ENCODE measurements at places on chromosomes 1 and 21. TPM values are rescaled to one million over a fixed set of nuclear protein-coding genes. Genes with fewer than 3 reads are reported as not detected.

- no peak for DNase-seq
Measured at GRCh38 chr1:53419034-53419433, 40.2 kb upstream of the DMRTB1 start.

- no peak for DNase-seq
Measured at GRCh38 chr1:164967300-164967699, 389.2 kb downstream of the LMX1A start.

DNA sequence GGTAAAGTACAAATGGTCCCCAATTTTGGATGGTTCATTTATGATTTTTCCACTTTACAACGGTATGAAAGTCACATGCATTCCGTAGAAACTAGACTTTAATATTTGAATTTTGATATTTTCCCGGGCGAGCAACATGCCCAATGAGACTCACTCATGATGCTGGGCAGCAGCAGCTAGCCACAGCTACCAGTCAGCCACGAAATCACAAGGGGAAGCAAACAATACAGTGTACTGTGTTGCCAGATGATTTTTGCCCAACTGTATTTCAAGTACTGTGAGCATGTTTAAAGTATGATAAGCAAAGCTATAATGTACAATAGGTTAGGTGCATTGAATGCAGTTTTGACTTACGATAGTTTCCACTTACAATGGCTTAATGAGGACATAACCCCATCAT is 266.8 kb downstream of the VAV3 start:
- no peak for DNase-seq

DNA sequence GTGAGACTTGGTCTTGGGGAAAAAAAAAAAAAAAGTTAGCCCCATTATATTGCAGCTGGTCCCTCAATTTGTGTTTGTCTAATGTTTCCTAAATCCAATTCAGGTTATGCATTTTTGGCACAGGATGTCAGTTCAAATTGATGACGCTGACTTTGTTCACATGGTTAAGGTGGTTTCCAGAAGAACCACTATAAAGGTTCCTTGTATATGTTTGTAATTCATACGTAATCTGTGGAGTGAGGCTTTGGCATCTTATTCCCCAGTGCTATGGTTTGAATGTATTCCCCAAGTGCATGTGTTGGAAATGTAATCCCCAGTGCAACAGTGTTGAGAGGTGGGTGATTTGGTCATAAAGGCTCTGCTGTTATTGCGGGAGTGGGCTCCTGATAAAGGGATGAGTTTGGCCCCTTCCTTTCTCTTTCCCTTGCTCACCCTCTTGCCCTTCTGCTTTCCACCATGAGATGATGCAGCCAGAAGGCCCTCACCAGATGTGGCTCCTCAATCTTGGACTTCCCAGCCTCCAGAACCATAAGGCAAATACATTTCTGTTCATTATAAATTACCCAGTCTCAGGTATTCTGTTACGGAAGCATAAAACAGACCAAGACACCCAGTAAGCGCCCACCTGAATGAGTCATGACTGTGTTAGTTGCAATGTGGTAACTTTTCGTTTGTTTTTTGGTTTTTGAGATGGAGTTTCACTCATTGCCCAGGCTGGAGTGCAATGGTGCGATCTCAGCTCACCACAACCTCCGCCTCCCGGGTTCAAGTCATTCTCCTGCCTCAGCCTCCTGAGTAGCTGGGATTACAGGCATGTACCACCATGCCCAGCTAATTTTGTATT is 19.5 kb upstream of the HLCS start:
- no peak for DNase-seq

The OVAAL gene
- not detected for total RNA-seq

- no peak for DNase-seq
Measured at GRCh38 chr1:15733726-15734226, 2.3 kb upstream of the SLC25A34 start.

- no peak for DNase-seq
Measured at GRCh38 chr1:14724678-14725077, 126.2 kb downstream of the KAZN start.

- no peak for DNase-seq
Measured at GRCh38 chr1:39925721-39926342, 24.1 kb upstream of the MYCL start.

The RHCE gene
- 2.4 TPM for total RNA-seq

GRCh38 chr1:16351456-16351993 is 755 bp downstream of the FBXO42 start:
- no peak for DNase-seq

The GNB1 gene
- total RNA-seq = 427 TPM

DNA sequence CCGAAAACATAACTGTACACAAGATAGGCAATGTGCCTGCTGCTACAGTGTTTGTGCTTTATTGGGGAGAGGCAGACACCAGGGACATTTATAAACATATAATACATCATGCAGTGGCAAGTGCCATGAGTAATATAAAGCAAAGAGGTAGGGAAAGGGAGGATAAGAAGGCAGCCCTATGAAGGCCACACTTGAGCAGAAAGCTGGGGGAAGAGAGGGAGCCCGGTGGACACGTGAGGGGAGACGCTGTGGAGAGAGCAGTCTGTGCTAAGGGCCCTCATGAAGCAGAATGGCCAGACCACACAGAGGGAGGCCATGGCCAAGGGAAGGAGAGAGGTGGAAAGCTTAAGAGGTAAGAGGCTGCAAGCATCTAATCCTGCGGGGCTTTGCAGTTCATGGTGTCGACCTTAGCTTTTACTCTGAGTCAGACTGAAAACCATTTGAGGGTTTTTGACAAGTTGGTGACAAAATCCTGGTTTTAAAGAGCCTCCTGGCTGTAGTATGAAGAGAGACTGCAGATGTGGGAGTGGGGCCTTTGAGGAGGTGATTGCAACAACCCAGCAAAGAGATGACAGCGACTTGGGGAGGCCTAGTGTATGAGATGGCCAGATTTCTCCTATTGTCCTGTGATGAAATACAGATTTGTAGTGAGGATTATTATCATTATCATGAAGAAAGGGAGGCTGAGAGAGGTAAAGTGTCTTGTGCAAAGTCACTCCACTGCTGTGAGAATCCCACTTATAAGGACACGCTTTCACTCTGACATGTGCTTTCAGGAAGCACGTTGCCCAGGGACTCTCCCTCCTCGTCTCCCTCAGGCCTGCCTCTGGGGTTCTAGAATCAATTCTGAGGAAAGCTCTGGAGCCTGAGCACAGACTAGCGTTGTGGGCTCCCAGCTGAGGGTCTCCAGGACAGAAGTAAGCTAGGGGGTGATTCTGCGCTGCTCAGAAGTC is 192.9 kb downstream of the RHOU start:
- DNase-seq = no peak

DNA sequence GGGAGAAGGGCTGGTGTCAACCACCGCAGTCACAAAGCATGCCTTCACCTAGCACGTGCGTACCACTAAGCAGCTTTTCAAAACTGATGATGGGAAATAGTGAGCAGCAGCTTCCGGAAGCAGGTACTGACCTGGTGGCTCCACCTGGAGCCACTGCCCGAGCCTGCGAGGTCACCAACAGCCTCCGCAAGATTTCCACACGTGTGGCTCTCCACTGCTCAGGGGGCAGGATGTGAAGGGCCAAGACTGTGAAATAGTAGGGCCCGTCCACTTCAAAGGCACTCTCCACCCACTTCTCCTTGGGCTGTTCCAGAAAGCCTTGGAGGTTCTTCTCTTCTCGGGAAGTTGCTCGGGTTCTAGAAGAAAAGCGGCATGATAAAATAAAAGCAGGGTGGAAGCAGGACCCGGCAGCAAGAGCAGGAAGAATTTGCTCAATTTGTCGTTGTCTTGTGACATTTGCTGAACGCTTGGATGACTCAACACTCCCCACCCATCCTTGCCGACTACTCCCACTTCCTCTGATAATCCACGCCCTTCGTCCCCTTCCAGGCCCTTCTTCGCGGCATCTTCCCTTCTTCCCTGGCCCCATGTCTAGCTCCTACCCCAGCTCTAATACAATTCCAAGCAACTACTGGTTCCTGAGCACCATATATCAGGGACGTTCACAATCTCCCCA is 124.9 kb upstream of the IFFO2 start:
- no peak for DNase-seq

The CFHR2 gene
- total RNA-seq = not detected

The TMEM52 gene
- total RNA-seq = 0.92 TPM

DNA sequence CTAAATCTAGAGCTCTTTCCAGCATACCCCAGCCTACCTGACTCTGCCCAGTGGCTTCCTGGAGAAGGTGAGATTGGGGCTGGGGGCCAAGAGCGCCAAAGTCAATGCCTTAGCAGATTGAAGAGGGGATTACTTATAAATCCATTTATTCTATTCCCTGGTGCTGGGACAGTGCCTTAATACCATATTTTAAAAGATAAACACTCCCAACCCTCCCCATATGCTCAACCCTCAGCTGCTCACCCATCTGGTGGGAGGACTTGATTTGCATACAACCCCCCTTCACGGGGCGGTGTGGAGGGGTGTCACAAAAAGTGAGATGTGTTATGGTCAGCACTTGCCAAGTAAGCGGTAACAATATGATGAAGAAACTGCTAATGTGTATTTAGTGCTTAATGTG is 3.2 kb upstream of the DISP3 start:
- DNase-seq = no peak

The PLPPR5 gene
- total RNA-seq = 1.1 TPM

The TIE1 gene
- 643 TPM for total RNA-seq

- no peak for DNase-seq
Measured at GRCh38 chr1:202046748-202047708, 36.6 kb downstream of the ELF3 start.

- DNase-seq = no peak
Measured at GRCh38 chr1:218669431-218669830, 324.3 kb downstream of the TGFB2 start.

The BMP8A gene
- total RNA-seq = not detected

GRCh38 chr1:2091611-2092604 is 41.7 kb downstream of the PRKCZ start:
- peak; percentile 83 for DNase-seq

The EMC1 gene
- 50.5 TPM for total RNA-seq

The HPCAL4 gene
- total RNA-seq = not detected

- no peak for DNase-seq
Measured at GRCh38 chr1:240649733-240650721, 38.1 kb upstream of the GREM2 start.

DNA sequence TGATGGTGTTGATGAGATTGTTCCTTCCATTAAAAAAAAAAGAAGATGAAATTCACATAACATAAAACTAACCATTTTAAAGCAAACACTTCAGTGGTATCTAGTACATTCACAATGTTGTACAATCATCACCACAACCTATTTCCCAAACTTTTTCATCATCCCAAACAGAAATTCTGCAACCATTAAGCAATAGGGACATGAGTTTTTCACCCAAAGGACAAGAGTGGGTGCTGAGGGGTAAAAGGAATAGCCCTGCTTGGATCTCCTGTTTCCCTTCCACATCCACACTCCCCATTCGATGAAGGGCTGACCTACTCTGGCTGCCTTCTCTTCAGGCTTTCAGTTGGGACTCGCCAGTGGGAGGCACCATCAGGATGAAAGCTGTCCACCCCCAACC is 59.3 kb downstream of the SLC9A1 start:
- DNase-seq = no peak

The KCND3 gene
- total RNA-seq = 0.15 TPM

The CFHR5 gene
- not detected for total RNA-seq

The PLA2G4A gene
- 12.2 TPM for total RNA-seq

- DNase-seq = no peak
Measured at GRCh38 chr1:230796626-230797025, 49.4 kb downstream of the CAPN9 start.

GRCh38 chr1:13549521-13549920 is 34.1 kb upstream of the PDPN start:
- no peak for DNase-seq

DNA sequence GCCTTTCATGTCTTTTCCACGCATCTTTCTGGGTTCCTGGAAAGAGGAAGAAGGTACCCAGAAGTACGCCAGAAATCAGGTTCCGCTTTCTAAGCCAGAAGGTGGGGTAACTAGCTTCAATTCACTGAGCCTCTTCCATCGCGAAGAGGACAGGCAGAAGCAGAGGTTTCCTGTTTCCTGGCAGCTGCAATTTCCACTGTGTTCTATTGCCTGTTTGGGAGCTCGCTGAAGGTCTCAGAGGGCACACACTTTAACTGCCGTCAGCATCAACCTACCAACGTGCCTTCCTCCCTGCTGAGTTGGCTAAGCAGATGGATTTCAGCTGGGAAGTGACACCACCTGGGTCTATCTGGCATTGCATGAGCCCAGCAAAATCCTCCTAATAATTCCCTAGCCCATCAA is 10.0 kb downstream of the NCF2 start:
- DNase-seq = peak; percentile 59

The RUNX3 gene
- 1.8 TPM for total RNA-seq

DNA sequence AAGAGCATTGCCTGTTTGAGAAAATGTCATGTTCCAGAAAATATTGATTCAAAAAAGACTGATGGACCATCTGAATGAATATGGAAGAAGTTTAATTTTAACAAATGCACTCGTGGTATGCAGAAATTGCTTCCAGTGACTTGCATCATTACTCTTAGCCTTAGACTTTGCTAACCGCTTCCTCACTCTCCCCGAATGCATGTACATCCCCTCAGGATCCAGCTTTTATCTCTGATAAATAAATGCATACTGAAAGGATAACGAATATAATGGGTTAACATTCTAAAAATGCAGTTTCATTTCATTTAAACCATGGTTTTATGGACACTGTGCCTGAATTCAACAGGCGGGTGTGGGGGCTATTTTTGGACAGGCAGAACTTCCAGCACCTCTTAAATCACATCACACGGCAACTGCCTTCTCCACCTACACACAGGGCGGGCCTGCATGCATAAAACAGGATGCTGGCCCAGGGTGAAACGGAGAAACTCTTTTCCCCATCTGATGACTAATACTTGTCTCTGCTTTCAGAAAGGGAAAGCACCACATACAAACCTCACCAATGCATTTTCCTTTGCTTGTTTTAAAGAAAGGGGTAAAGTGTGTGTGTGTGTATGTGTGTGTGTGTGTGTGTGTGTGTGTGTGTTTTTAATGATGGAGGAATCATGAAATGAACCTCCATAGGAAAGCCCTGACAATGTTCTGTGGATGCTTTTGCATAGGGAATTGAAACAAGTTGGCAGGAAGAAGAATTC is 48.7 kb downstream of the SPAG17 start:
- no peak for DNase-seq

- DNase-seq = no peak
Measured at GRCh38 chr21:33197496-33197895, 32.2 kb upstream of the IFNAR2 start.

DNA sequence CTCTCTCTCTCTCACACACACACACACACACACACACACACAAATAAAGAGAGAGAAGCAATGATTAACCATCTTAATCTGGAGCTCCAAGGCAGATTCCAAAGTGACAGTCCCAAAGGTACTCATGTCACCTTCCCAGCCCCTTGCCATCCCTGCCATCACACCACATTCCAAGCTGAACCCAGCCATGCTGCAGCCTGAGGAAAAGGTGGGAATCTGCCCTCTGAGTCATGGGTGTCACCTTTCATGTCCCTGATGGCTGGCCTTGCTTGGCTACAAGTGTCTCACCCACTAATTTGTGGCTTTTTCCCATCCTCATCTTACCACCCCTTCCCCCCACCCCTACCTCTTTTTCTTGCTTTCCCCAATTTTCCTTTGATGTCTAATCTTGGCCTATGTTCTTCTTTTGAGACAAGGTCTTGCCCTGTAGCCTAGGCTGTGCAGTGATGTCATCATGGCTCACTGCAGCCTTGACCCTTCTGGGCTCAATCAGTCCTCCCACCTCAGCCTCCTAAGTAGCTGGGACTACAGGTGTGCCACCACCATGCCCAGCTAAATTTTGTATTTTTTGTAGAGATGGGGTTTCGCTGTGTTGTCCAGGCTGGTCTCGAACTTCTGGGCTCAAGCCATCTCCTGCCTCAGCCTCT is 3.2 kb downstream of the ANXA9 start:
- DNase-seq = no peak

The DNAI4 gene
- 5.1 TPM for total RNA-seq

The IFI44L gene
- total RNA-seq = 0.59 TPM

GRCh38 chr1:151680826-151681225 is 35.8 kb downstream of the CELF3 start:
- DNase-seq = no peak

The EDN2 gene
- total RNA-seq = 0.21 TPM
